Aorta (tissue), 5 donors: ENCODE measurements at places on chromosomes 4 and X. TPM values are rescaled to one million over a fixed set of nuclear protein-coding genes. Genes with fewer than 3 reads are reported as not detected.

ART3 gene
- not detected for polyA plus RNA-seq

CHRDL1 gene
- 0.13 TPM for polyA plus RNA-seq

DNA sequence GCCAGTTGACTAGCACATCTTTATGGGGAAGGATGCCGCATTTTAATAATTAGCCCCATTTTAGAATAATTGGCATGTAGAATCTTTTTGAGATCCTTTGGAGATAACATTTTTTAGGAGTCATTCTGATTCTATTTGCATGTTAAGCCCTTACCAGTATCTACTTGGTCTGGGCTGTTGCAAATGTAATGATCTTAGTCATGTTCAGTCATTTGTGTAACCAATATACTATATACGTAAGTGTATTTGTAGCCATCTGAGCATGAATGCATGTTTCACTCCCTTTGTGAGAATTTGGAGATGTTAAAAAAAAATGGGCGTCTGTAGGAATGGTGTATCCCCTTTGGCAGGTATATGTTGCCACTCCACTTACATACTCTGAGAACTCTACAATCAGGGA lies 119.1 kb downstream of the TEX13A start:
- no peak for DNase-seq

- DNase-seq: peak; percentile 90
These were observed 4.9 kb downstream of the PRDM8 start for GRCh38 chr4:80202190-80202711.

DNA sequence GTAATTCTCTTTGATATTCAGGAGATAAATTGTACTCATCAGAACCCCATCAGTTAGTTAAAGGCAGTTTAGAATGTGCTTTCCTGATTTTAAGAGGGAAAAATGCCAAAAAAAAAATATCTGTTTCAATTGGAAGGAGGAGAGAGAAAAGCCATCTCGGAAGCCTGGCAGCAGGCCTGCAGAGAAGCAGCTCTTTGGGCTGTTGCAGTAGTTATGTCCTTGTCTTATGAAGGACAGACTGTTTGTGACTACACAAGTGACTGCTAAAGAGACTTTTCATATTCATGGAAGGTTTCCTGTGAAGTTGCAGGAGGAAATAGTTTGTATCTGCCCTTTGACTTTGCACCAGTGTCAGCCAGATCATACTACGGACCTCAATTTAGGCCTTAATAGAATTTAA lies 88.8 kb downstream of the DCLK2 start:
- DNase-seq: no peak

- DNase-seq: no peak
These were observed 32.7 kb upstream of the MBTPS2 start for GRCh38 chrX:21806691-21807090.
